ENCODE measurements at places on chromosomes 4 and X. TPM values are rescaled to one million over a fixed set of nuclear protein-coding genes. Genes with fewer than 3 reads are reported as not detected.

The DGKK gene
- total RNA-seq = not detected

DNA sequence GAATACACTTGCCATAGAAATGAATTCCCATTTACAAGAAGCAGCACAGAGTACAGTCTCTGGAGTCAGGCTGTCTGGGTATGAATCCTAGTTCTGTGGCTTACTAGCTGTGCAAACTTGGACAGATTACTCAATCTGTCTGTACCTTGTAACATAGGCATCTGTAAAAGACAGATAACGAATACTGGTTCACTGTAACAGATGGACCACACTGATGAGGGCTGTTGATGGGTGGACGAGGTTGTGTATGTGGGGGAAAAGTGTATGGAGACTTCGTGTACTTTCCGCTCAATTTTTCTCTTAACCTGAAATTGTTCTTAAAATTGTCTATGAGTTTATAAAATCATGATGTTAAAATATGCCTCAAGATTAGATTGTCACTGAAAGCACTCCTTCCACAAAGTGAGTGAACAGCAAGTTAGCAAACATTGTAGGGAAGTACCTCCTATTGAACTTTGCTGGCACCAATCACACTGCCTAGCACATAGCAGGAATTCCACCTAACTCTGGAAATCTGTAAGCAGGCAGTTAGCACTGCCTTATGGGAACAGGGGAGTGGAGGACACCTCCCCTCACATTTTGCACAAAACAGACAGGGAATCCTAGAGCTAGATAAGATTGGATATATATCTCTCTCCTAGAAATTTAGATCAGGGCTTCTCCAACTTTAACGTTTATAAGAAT is 6.5 kb upstream of the EXOSC9 start:
- H3K36me3 ChIP-seq = no peaks in the 10 kb centered on the region
- no peak overlapping the region for H3K27ac ChIP-seq
- no peak overlapping the region for H3K4me3 ChIP-seq

GRCh38 chr4:123102897-123103471 is 180.6 kb upstream of the NUDT6 start:
- DNase-seq = peak; percentile 81
- peak overlapping the region; percentile 9 for H3K27ac ChIP-seq
- no peaks in the 10 kb centered on the region for H3K27me3 ChIP-seq

- no peak overlapping the region for H3K4me3 ChIP-seq
- H3K27ac ChIP-seq = no peak overlapping the region
- no peak for DNase-seq
- H3K27me3 ChIP-seq = no peaks in the 10 kb centered on the region
Measured at GRCh38 chr4:4655901-4656300, 114.1 kb upstream of the STX18 start.

The TMEM255A gene
- 3.3 TPM for total RNA-seq

The ELOVL6 gene
- total RNA-seq = 4.8 TPM

DNA sequence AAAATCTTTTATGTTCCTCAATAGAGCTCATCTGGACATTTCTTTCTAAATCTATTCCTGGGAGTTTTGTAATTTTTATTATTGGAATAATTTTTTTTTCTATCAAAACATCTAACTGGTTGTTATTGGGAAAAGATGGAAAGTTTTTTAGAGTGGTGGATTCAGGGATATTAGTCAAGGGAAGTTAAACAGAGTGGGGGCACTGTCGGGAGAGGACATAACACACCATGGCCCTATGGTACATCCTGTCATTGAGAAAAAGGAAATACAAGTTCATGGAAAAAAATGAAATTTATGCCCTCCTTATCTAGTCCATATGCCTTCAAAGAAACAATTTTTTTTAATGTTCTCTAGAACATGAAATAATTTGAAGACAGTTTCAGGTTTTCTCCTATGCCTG is 96.3 kb upstream of the TSPAN5 start:
- no peaks in the 10 kb centered on the region for H3K4me1 ChIP-seq
- no peak overlapping the region for H3K4me3 ChIP-seq
- H3K27ac ChIP-seq = no peak overlapping the region
- H3K36me3 ChIP-seq = no peaks in the 10 kb centered on the region
- DNase-seq = no peak
- no peaks in the 10 kb centered on the region for H3K27me3 ChIP-seq

- no peak for DNase-seq
- H3K4me3 ChIP-seq = no peak overlapping the region
Measured at GRCh38 chrX:117305168-117305766, 811.3 kb downstream of the KLHL13 start.

DNA sequence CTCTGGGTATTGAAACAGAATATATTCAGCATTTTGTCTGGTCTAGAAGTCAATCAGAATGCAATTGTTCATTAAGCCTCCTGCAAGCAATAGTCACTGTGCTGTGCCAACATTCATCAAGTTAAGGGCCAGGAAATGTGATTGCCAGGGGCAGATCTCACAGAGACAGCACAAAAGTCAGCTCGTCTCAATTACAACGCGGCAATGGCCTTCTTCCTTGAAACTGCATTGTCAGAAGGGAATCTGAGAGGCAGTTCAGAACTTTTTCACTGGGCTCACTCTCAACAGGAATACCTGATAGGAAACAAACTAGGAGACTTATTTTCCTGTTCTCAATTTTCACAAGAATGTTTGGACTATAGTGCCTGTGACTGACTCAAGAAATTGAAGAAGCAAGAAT is 131.1 kb upstream of the NR3C2 start:
- peak overlapping the region; percentile 63 for H3K27ac ChIP-seq
- H3K4me1 ChIP-seq = peaks cover 3% of the 10 kb centered on the region
- no peaks in the 10 kb centered on the region for H3K36me3 ChIP-seq
- no peaks in the 10 kb centered on the region for H3K27me3 ChIP-seq
- peak; percentile 47 for DNase-seq

The ANXA10 gene
- total RNA-seq = not detected

The DCHS2 gene
- 22.9 TPM for total RNA-seq

The MAGEC1 gene
- total RNA-seq = not detected

The CD40LG gene
- not detected for total RNA-seq

The TIMM17B gene
- 33.7 TPM for total RNA-seq

The REELD1 gene
- not detected for total RNA-seq

DNA sequence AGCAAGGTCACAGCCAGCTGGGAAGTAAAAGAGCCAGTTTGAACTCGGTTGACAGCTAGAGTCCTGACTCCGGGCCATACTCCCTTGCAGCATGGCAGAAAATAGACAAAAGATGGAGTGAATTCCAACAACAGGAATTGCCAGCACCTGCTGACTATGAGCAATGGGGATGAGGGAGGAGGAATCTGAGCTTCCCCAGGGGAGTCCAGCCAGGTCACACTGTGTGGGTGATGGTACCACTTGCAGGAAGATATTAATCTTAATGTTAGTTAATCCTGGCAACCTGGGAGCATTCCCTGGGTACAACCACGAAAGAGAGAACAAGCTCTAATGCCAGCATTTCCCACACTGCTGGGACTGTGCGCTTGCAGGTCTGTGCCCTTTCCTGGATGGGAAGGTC is 48.1 kb upstream of the S100G start:
- no peak for DNase-seq
- H3K4me1 ChIP-seq = no peaks in the 10 kb centered on the region
- no peak overlapping the region for H3K27ac ChIP-seq
- H3K36me3 ChIP-seq = no peaks in the 10 kb centered on the region

GRCh38 chr4:164926301-164926700 is 49.3 kb downstream of the APELA start:
- DNase-seq = no peak
- H3K27ac ChIP-seq = no peak overlapping the region
- H3K36me3 ChIP-seq = no peaks in the 10 kb centered on the region
- H3K4me3 ChIP-seq = no peak overlapping the region
- H3K4me1 ChIP-seq = no peaks in the 10 kb centered on the region
- H3K27me3 ChIP-seq = no peaks in the 10 kb centered on the region

The SAP30 gene
- total RNA-seq = 12.1 TPM

DNA sequence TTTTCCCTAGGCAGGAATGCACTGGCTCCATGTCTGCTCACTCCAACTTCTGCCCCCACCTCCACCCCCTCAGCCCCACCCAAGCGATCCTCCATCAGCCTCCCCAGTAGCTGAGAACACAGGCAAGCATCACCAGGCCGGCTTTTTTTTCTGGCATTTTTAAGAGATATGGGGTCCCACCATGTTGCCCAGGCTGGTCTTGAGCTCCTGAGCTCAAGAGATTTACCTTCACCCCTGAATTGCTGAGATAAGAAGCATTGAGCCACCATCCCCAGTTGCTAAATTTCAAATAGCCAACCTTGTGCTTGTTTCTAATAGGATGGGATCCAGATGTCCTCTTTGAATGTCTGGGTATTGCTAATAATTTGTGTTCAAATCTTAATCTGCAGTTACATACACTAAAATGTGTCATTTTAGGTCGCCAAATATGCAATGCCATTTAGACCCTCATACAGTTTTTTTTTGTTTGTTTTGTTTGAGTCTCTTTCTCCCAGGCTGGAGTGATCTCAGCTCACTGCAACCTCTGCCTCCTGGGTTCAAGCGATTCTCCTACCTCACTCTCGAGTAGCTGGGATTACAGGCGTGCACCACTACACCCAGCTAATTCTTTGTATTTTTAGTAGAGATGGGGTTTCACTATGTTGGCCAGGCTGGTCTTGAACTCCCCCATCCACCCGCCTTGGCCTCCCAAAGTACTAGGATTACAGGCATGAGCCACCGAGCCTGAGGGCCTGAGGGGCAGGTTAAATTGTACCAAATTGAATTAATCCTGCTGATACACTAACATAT is 8.8 kb downstream of the LARP7 start:
- DNase-seq = no peak
- no peaks in the 10 kb centered on the region for H3K27me3 ChIP-seq
- no peak overlapping the region for H3K4me3 ChIP-seq
- peaks cover 27% of the 10 kb centered on the region for H3K36me3 ChIP-seq

The FMR1NB gene
- not detected for total RNA-seq

- no peak overlapping the region for H3K27ac ChIP-seq
- no peaks in the 10 kb centered on the region for H3K36me3 ChIP-seq
- H3K27me3 ChIP-seq = peaks cover 4% of the 10 kb centered on the region
Measured at GRCh38 chrX:98523026-98523425, 1639.3 kb downstream of the RPA4 start.

GRCh38 chr4:150078041-150078578 is at the start of gene DCLK2:
Gene DCLK2, plus strand, starts transcription at chr4:150078445. Its CDS starts 583 bp downstream, at chr4:150079028.
- H3K4me1 ChIP-seq = peaks cover 11% of the 10 kb centered on the region
- H3K27me3 ChIP-seq = peaks cover 8% of the 10 kb centered on the region
- peak; percentile 92 for DNase-seq
- peak within 1 kb of the TSS; percentile 70 for H3K27ac ChIP-seq
- H3K4me3 ChIP-seq = peak within 1 kb of the TSS; percentile 83
- no peaks in the 10 kb centered on the region for H3K36me3 ChIP-seq

DNA sequence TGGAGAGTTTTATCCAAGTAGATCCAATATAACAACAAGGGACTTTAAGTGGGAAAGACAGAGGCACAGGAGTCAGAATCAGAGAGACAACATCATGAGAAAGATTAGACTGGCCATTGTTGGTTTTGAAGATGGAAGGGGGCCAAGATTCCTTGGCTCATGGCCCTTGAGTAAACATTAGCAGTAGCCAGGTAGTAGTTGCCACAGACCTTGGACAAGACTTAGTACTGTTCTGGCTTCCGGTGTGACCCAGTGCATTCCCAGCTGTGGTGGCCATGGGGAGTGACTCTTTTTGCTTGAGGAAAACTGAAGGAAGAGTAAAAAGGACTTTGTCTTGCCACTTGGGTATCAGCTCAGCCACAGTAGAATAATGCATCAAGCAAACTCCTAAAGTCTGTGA is 462.2 kb upstream of the CPXCR1 start:
- no peaks in the 10 kb centered on the region for H3K36me3 ChIP-seq
- no peak overlapping the region for H3K4me3 ChIP-seq
- DNase-seq = no peak

- DNase-seq = peak; percentile 20
- H3K36me3 ChIP-seq = no peaks in the 10 kb centered on the region
- H3K27me3 ChIP-seq = no peaks in the 10 kb centered on the region
Measured at GRCh38 chr4:6944301-6945051, 34.9 kb downstream of the TBC1D14 start.

- H3K27ac ChIP-seq = no peak overlapping the region
- no peaks in the 10 kb centered on the region for H3K4me1 ChIP-seq
- DNase-seq = no peak
- no peak overlapping the region for H3K4me3 ChIP-seq
Measured at GRCh38 chr4:86608757-86609375, 14.8 kb downstream of the PTPN13 start.

The UGT8 gene
- 0.62 TPM for total RNA-seq

The SUPT20HL2 gene
- 0.09 TPM for total RNA-seq

All from muscle of leg (tissue), 16 donors.